ENCODE measurements at places on chromosomes 12 and 14.

DNA sequence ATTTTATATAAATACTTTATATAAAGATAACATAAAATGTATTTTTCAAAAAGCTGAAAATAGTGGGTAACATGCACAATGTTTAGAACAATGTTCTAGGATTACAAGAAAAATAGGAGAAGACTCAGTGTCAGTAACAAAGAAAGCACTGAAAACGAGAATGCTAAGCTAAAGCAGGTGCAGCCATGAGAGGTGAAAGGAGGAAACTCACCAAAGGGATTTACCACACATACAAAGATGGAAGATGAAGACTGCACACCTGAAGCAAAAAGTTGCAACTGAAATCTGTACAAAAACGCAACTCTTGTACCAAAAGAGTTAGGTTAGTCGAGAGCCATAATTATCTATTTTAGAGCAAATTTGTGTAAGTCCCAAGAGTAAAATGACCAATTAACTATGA is 1176.1 kb downstream of the LRFN5 start:
- DNase-seq: peak; percentile 34

DNA sequence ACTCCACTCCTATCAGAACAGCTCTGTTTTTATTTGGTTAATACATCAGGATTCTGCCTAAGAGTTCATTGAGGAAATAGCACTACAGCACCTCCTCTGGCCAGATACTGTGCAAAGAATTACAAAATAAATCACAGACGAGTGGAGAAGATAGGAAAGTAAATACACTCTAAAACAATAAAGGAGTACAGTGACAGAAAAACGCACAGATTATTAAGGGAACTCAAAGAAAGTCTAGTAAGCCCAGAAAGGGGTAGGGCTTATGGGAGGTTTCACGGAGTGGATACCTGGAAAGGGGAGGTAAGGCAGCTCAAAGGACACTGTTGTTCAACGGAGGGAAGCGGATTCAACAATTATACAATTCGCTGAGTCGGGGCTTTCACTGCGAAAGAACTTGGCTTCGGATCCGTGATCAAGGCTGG is 5.5 kb downstream of the OR10AD1 start:
- peak; percentile 61 for DNase-seq

- DNase-seq: no peak
Measured at GRCh38 chr14:31596342-31597095, 35.3 kb downstream of the NUBPL start.

GRCh38 chr14:80658733-80659132 is 282.8 kb downstream of the CEP128 start:
- DNase-seq: no peak

DNA sequence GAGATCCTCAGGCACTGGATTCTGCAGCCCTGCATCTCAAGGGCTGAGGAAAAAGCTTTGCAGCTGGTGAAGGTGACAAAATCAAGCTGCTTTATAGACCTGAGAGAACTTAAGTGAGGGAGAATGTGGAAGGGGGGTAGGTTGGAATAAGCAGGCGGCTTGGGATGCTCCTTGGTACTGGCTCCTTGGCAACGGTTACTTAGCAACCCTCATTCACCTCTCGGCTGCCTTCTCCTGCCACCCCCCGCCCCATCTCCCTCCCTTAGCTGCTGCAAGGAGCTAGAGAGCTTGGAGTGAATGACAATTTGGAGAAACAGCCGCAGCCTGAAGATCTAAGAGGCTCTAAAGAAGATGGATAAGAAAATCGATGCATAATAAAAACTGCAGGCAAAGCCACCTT is 44.1 kb upstream of the CISTR start:
- no peak for DNase-seq

DNA sequence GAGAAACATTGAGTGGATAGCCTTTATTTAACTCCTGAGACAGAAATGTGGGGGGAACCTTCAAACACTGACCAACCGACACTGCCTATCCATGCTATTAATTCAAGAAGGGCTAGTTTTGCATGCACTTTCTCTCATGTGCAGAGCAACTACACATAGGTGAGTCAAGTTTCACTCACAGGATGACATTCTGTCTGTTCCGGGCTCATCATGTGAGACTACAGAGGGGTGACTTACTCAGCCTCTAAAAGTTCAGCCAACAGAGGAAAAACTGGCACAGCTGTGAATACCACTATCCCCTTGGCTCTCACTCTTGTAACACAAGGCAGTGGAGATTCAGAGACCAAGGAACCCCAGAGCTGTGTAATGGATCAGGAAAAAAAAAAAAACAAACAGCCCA is 13.3 kb downstream of the BEST3 start:
- DNase-seq: no peak

DNA sequence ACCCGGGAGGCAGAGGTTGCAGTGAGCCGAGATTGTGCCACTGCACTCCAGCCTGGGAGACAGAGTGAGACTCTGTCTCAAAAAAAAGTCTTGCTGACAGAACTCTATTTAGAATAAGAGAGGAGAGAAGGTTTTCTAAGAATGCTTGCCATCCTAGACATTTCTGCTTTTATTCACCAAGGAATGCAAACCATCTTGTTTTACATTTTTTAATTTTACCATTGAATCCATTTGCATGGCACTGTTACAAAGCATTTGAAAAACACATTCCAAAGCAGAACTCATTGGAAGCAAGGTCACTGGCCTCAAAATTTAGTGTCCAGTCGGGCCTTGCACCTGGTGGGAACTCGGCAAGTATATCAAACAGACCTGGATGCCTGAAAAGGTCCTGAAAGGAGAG is 44.2 kb upstream of the RASSF3 start:
- no peak for DNase-seq

DNA sequence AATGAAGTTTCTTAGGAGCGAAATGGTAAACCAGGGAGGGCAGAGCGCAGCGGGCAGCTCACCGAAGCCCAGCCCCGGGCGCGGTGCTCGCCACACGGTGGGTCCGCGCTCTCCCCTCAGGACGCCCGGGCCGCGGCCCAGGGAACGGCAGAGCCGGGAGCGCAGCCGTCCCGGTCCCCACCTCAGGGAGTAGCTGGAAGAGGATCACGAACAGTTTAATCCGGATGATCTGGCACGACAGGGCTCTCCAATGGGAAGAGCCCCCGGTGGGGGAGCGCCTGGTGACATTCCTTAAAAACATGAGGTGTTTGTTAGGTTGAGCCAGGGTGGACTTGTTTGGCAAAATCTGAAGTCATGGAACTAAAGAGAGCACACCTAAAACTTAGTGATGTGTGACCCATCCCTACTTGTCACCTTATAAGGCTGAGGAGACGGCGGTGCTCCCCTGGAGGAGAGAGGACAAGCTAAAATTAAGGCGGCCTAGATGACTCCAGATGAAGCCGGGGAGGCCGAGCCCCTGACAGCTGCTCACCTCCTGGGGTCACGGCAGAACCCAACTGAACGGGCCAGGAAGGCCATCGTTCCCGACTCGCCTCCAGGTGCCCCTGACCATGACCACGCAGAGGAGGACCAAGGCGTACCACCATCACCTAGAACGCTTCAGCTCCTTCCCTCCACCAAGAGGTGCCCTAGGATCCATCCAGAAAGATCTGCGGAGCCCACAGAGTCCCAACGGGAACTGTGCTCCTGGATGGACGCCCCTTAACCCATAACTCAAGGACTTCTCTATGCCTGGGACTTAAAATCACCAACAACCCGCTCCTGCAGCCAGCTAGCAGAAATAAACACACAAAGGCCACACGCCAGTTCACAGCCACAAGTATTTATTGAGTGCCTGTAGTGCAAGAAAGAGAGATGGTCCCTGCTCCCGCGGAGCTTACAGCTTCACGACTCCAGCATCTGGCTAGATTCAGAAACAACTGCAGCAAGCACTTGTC is 866 bp upstream of the PITPNM2 start:
- no peak for DNase-seq

DNA sequence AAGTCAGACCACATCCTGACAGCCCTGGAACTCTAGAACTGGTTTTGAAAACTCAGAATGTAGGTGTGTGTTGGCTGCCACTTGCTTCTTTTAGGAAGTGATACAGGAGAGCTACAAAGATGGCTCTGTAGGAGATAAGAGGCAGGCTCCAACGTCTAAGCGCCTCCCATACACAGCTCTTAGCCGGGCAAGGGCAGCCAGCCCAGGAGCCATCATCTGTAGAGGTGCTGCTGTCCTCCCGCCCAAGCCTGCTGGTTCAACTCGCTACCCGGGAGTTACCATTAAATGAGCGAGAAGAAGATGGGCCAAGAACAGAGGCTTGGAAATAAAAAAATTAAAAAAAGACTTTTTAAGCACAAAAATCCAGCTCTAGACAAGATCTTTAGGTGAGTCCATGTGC is 61.2 kb upstream of the DIO3 start:
- DNase-seq: no peak

- DNase-seq: no peak
Measured at GRCh38 chr14:72013721-72014345, 81.6 kb downstream of the RGS6 start.

GRCh38 chr12:127145929-127146789 is 1120.8 kb upstream of the TMEM132C start:
- DNase-seq: no peak

DNA sequence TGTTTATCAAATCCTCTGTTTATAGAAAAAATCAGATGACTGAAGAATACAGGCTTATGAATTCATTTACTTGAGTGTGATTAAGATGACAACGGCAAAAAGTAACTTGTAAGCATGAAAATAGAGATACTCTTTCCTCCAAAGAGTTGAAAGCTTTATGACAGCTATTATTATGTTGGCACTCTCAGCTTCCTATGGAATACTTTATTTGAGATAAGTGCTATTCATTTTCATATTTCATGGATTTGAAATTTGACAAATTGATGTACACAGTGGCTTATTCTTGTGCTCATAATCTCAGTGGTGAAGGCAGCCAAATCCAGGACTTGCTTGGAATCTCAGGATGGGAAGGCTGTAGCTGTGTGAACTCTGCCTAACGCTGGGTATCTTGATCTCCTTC is 991.6 kb downstream of the GALC start:
- DNase-seq: no peak
